ENCODE measurements at places on chromosomes 11 and 22.

GRCh38 chr11:77174559-77174958 lies 46.5 kb downstream of the MYO7A start:
- no peak for DNase-seq

DNA sequence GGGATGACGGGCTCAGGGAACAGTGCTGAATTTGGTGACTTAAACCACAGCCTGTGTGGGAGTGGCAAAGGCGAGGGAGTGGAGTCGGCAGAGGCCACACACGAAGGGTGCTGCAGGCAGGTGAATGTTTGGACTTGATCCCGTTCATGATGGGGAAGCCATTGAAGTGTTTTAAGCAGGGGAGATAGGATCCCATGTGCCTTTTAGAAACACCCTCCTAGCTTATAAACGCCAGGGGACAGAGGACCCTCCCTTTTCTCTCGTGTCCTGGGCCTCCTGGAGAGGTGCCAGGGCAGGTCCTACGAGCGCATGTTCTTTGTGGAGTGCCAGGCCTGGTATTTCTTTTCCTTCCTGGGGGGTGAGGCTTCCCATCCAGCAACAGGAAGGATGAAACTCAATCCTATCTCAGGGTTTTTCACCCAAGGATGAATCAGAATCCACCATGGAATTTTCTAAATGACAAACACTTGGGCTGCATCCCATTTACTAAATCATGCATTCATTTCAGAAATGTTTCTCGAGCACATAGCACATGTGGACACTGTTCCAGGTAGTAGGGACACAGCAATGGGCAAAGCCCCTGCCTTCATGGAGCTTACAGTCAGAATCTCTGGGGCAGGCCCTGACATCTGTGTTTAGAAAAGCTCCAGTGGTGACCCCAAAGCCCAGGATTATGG lies 59.6 kb downstream of the CHRDL2 start:
- DNase-seq = no peak

GRCh38 chr11:86934926-86935579 lies 20.1 kb downstream of the FZD4 start:
- DNase-seq = no peak

- DNase-seq = no peak
Observed at GRCh38 chr11:114172055-114172861, 112.7 kb downstream of the ZBTB16 start.

Data from stimulated activated CD4-positive, alpha-beta T cell treated with anti-CD3 and anti-CD28 coated beads, TNF-alpha, amount 100 ng/mL, for 4 hours (primary cell).